ENCODE measurements at places on chromosomes 4 and X. TPM values are rescaled to one million over a fixed set of nuclear protein-coding genes. Genes with fewer than 3 reads are reported as not detected.

GRCh38 chr4:15649914-15650545 lies 5.1 kb downstream of the FBXL5 start:
- peak; percentile 28 for DNase-seq

DNA sequence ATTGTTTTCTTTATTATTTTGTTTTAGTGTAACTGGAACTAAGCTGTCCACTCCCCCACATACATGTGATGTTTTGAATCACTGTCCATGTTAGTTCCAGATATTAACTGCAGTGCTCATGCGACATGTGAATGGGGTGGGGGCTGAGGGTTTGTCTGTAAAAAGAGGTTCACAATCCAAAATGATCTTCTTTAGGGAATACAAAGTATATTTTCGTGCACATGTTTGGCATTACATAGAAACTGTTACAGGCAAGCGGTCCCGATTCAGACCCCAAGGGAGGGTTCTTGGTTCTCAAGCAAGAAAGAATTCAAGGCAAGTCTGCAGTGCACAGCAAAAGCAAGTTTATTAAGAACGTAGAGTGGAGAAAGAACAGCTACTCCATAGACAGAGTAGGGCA lies 296.5 kb upstream of the CLNK start:
- no peak for DNase-seq

- DNase-seq, result no peak
Measured at GRCh38 chr4:17347445-17347844, 164.4 kb downstream of the QDPR start.

DNA sequence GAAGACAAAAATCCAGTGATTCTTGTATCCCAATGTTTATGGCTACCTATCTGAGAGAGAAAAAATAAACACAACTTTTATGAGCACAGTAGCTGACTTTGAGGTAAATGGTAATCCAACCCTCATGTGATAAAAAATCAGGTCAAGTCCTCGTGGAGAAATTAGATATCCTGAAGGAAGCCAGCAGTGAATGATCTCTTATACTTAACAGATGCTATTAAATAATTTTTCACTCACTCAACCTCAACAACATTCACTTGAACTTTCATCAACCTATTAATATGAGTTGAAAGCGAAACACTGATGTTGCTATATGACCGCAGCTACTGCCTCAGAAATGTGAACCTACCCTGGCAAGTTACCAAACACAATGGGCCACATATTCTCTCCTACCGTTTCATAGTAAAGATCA lies 105.4 kb downstream of the GPC3 start:
- DNase-seq, result no peak

The CNGA1 gene
- 0.91 TPM for total RNA-seq

DNA sequence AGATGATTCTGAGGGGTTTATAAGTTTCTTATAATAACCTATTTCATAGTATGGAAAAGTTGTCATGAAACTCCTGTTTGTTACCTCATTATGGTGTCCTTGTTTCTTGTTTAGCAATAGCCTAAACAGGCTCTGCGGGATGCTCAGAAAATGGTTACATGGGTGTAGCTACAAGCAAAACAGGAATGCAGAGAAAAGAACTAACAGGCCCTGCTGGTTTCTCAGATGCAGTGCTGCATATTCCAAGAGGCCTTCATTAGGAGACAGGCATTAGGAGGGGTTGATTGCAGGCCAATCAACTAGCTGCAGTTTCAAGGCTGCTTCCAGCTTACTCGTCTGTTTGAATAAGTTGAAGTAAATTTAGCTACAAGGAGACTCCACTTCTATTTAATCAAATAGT lies 37.6 kb upstream of the HPGD start:
- DNase-seq, result no peak

DNA sequence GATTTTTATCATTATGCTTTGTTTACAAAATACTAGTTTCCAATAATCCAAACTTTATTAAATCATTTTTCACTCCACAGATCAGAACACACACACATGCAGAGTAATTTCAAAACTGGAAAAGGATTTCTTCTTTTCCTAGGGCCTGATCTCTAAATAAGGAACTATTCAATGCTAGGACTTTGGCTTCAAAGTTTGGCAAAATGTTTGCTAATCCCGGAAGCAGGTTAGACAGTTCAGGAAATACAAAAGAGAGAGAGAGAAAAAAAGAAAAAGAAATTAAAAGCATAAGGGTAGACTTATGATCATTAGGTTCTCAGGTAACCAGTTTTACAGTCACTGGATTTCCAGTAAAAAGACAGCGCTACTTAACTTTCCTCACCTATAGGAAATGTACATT lies 211.0 kb downstream of the DCLK2 start:
- no peak for DNase-seq

The VCX3A gene
- not detected for total RNA-seq

- DNase-seq, result no peak
Measured at GRCh38 chr4:2932321-2932950, 30.8 kb downstream of the NOP14 start.

GRCh38 chr4:39456946-39457763 lies 1.6 kb downstream of the RPL9 start:
- DNase-seq, result no peak

The POU4F2 gene
- not detected for total RNA-seq

DNA sequence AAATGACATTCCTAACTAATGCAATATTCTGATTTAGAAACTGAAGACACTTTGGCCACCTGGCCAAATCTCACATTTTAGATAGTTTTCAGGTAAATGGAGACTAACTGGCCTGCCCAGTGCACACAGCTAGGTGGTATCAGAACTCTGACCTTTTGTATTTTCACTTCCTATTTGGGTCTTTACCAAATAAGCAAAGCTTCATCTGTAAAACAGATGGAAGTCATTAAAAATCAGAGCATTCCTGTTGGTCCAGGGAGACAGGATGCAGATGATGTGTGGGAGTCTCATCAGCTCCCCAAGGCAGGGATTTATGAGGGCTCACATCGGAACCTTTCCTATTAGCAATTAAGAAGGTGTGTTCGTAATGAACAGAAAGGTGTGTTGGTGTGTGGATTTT lies 57.7 kb downstream of the ARHGAP10 start:
- DNase-seq, result no peak

DNA sequence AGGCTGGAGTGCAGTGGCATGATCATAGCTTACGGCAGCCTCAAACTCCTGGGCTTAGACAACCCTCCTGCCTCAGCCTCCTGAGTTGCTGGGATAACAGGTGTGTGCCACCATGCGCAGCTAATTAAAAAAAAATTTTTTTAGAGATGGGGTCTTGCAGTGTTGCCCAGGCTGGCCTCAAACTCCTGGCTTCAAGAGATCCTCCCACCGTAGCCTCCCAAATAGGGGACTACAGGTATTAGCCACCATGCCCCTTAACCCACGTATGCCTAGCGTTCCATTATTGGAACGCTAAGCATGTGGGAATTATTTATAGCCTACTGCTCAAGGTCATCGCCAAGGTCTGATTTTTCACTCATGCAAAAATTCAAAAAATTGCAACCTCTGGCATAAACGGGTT lies 20.3 kb upstream of the UBE2D3 start:
- no peak for DNase-seq

The LAMTOR3 gene
- total RNA-seq, result 62.4 TPM

The TREX2 gene
- total RNA-seq, result 0.39 TPM
